EH (cell line): ENCODE measurements at places on chromosomes 7 and 10.

DNA sequence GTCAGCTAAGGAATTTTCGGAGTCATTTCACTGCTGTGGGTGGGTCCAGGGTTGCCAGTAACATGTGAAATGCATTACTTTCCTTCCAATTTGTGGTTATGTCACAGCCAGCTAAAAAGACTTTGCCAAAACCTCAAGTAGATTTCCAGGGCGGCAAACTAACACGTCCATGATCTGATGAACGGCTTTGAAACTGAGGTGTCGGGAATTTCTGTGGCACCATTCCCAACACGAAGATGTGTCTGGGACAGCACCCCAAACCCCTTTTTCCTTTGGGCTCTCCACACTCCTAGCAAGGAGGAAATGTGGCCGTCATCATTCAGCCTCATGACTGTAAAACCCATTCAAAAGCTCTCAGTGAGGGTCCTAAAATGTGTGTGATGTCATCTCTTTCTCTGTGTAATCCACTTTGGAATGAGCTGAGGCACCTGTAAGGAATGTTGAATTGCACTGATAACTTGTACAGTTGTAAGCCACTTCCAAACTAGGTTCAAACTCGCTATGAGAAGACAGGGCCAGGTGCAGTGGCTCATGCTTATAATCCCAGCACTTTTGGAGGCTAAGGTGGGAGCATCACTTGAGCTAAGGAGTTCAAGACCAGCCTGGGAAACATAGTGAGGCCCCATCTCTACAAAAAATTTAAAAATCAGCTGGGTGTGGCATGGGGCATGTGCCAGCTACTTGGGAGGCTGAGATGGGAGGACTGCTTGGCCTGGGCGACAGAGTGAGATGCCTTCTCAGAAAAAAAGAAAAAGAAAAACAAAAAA is 146.1 kb upstream of the FRMD4A start:
- DNase-seq: peak; percentile 78

DNA sequence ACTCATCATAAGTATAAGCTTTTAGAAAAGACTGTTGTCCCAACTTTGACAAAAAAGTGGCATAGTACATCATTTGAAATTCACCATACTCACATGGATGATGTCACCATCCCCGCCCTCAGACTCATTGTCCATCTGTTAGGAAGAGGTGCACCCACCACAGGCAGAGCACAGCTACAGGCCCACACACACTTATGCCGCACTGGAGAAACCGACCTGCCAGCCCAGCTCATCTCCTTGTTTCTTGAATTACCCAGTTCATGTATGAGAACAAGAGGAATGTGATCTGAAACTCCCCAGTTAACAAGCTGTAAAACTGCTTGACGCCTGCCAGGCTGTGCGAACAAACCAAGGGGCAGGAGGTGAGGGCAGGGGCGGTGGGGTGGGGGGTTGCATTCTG is 312.0 kb downstream of the DPP6 start:
- DNase-seq: no peak

DNA sequence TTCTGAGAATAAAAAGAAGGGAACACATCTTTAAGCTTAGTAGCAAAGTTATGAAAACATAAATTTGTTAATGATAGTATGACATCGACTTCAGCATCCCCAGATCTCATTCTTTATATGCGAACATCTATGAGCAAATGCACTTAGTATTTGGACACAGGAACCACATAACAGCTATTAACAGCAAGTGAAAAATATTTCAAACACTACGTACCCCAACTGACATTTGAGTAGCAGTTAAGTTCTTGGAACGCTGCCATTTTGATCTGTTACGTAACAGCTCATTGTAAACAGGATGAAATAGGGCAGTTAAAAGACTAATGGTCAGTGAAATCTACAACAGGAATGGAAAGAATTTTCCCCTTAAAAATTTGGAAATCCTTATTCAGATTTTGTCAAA is 428.9 kb downstream of the TNS3 start:
- peak; percentile 98 for DNase-seq

GRCh38 chr7:117248829-117249228 is 74.0 kb downstream of the WNT2 start:
- peak; percentile 46 for DNase-seq

GRCh38 chr10:33129141-33129995 is 171.3 kb upstream of the ITGB1 start:
- DNase-seq: peak; percentile 98

GRCh38 chr10:9811601-9812000 is 1206.1 kb upstream of the CELF2 start:
- no peak for DNase-seq

DNA sequence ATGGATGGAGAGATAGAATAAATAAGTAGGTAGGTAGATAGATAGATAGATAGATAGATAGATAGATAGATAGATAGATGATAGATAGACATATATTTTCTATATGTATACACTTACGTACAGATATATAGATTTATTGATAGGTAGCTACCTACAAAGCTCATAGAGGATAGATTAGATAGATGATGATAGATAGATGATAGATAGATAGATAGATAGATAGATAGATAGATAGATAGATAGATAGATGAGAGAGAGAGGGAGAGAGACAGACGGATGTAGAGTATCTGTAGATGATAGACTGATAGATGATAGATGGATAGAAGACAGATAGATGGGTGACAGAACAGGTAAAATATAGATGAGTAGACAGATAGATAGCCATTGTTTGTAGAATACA is 191.3 kb upstream of the PFKP start:
- no peak for DNase-seq

DNA sequence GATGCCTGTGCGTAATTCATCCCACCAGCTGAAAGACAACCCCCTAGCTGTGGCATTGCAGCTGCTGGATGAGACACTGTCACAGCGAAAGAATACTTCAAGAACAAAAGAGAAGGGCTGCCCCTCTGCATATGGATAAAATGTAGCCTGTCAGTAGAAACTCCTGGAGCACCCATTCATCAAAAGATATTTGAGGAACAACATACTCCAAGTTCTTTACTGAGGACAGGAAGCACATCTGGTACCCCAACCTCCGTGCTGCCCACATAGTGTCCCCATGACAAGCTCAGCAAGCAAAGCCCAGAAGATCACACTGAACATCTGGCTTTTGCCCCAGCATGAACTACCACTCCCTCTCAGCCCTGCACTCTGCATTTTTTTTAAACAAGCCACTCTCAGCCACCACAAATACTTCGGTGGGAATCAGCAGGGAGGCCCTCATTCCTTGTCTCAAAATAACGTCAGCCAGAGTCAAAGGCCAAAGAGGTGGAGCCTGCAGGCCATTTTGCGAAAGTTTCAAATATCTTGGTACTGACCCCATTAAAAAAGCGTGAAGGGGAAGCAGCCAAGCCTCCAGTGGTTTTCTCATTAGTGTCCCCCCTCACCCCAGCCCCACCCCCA is 1.7 kb downstream of the CREB3L2 start:
- peak; percentile 99 for DNase-seq

GRCh38 chr7:107715531-107715930 is 28.4 kb upstream of the CBLL1 start:
- DNase-seq: peak; percentile 13

- DNase-seq: no peak
Measured at GRCh38 chr7:71900556-71900955, 511.6 kb downstream of the CALN1 start.

DNA sequence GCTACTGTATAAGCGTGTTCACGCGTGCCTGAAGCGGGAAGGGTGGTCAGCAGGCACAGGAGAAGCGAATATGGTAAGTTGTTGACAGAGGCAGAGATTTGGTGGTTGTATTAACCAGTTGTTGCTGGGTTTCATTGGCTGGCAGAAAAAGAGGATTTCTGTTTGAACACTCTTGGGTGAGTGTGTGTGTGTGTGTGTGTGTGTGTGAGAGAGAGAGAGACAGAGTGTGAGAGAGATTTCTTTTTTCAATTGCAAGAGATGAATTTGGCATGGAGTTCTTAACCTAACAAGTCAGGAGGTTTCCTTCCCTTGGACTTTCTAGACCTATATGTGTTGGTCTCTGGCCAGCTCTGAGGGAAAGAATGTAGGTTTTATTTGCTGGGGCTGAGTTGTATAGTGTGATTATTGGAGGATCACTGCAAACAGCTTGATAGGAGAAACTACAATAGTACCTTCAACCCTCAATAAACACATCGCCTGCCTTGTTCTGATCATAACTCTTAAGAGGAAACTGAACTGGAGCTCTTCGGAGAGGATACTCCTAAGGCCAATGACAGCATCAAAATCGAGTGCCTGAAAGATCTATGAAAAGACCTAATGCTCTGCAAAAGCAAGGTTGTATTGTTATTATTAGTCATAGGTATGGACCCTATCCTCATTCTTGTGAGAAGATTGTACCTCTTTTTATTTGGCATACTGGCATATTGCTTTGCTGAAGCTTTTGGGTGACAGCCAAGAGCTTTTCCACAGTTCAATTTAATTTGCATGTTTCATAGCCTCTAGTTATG is 1.2 kb downstream of the MCU start:
- peak; percentile 53 for DNase-seq

DNA sequence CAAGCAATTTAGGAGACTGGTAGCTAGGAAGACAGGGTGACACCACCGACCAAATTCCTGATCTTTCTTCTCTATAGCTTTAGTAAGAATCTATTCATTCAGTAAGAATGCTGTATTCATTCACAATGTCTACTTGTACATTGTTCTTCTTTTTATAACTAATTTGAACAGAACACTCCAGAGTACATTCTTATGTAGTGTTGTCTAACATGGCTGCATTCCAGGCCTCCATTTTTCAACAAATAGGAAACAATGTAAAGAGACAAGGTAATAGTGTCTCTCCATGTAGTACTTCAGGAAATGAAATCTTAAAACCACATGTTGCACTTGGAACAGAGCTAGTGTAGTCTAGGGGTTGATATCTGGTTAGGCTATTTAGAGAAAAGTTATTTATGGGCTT is 1.8 kb downstream of the VCL start:
- peak; percentile 66 for DNase-seq

GRCh38 chr7:74482629-74483401 is 29.1 kb downstream of the GTF2IRD1 start:
- DNase-seq: peak; percentile 96

GRCh38 chr10:88080213-88080612 is 216.8 kb downstream of the PTEN start:
- DNase-seq: peak; percentile 63

GRCh38 chr7:24764972-24765744 is 7.9 kb upstream of the GSDME start:
- peak; percentile 37 for DNase-seq

- DNase-seq: no peak
Measured at GRCh38 chr7:116261904-116262303, 51.6 kb downstream of the TES start.

GRCh38 chr10:12846718-12847117 is 154.8 kb downstream of the CCDC3 start:
- DNase-seq: no peak

- DNase-seq: no peak
Measured at GRCh38 chr7:121800916-121801675, 71.9 kb upstream of the PTPRZ1 start.

DNA sequence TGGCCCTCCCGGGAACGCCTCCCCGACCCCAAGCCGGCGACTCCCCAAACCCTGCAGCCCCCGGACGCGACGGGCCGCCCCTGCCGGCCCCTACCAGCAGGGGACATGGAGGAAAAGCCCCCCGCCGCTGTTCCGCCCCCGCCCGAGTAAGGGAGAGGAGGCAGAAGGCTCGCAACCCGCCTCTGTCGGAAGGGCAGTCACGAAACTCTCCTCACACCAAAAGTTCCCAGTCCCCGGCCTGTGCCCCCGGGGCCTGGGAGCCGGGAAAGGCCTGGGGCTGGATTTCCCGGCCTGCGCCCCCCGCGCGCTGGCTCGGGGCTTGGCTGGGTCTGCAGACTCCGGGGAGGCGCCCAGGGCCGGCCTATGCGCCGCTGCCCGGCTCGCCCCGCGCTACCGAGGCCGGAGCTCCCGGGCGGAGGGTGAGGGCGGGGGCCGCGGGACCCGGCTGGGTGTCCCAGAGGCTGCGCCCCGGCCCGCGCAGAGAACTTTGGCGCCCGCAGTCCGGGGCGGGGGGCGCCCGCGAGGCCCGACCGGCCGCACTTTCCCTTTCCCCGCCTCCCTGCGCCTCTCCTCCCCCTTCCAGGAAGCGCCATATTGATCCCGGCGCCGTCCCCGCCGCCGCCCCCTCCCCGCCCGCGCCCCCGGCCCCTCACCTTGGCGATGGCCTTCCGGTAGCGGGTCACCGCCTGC is 728 bp downstream of the PARD3 start:
- peak; percentile 50 for DNase-seq

- no peak for DNase-seq
Measured at GRCh38 chr7:84363741-84364140, 169.2 kb upstream of the SEMA3A start.

DNA sequence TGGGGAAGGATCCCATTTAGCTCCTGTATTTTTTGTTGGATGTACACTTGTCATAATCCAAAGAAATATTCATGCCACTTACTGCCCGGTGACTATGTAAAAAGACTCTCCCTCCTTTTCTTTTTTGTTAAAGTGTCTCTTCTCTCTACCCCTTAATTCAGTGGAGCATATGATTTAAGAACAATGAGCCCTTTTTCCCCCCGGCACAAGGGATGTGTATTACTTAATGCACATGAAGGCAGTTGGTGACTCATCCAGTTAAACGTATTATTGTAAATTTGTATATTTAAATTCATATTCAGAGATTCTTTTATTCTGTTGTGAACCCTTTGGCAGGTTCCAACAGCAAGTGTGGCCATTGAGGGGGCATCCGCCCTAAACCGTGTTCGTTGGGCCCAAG is 241.9 kb downstream of the SLC25A13 start:
- no peak for DNase-seq

- no peak for DNase-seq
Measured at GRCh38 chr7:151373599-151373998, 32.0 kb downstream of the NUB1 start.

DNA sequence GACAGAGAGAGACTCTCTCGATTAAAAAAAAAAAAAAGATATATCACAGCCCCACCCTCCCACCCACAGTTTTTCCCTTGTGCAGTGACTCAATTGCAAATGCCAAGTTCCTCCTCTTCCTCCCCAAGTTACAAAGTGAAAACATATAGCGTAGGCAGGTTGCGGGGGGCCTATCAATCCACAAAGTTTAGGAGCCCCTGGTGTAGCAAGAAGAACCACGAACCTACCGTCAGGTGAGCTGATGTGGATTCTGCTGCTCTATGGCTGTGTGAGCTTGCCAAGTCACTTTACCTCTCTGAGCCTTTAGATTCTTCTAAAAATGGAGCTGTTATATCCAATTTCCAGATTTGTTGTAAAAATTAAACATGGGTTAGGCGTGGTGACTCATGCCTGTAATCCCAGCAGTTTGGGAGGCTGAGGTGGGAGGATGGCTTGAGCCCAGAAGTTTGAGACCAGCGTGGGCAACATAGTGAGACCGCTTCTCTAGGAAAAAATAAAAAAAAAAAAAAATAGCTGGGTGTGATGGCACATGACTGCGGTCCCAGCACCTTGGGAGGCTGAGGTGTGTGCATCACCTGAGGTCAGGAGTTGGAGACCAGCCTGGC is 8.2 kb upstream of the RHBDD2 start:
- DNase-seq: no peak

GRCh38 chr7:155223503-155223902 is 74.2 kb upstream of the INSIG1 start:
- DNase-seq: no peak
